NCI-H2171 (cell line): ENCODE measurements at places on chromosomes 7 and 10.

DNA sequence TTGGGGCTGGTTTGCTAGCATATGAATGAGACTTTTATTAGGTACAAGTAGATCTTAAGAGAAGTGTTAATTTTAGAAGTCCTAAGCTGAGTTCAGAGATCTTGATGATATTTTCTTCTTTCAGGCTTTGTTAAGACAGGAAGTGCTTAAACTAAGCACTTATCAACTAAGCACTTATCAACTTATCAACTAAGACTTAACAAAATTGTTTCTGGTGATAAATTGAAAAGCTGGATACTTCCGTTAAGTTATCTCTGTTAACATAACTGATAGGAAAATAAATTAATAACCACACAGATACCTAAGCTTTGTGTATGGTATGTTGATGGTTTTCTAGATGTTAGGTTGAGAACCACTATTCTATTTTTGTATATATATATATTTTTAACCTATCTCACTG lies 113.7 kb downstream of the PHTF2 start:
- no peak for DNase-seq

DNA sequence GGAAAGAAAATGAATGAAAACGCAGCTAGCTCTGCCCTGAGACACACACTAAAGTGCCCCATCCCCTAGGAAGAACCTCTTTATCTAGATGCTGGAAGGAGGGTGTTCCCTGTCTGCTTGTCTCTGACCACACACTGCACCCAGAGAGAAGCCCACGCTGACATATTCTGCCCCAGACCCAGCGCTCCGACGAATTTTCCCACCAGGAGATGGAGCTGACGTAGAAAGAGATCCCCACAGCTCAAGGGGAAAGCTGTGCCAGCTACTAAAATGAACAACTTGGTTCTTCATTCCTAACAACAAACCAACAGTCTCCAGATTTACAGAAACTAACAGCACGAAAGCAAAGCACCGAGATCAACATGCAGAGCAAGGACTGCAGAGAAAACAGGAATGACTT lies 73.3 kb downstream of the KIAA1549 start:
- DNase-seq, result no peak

GRCh38 chr7:121323515-121324302 lies 5.1 kb upstream of the WNT16 start:
- DNase-seq, result no peak

GRCh38 chr7:142696456-142697179 lies 52.7 kb upstream of the PRSS1 start:
- no peak for DNase-seq

DNA sequence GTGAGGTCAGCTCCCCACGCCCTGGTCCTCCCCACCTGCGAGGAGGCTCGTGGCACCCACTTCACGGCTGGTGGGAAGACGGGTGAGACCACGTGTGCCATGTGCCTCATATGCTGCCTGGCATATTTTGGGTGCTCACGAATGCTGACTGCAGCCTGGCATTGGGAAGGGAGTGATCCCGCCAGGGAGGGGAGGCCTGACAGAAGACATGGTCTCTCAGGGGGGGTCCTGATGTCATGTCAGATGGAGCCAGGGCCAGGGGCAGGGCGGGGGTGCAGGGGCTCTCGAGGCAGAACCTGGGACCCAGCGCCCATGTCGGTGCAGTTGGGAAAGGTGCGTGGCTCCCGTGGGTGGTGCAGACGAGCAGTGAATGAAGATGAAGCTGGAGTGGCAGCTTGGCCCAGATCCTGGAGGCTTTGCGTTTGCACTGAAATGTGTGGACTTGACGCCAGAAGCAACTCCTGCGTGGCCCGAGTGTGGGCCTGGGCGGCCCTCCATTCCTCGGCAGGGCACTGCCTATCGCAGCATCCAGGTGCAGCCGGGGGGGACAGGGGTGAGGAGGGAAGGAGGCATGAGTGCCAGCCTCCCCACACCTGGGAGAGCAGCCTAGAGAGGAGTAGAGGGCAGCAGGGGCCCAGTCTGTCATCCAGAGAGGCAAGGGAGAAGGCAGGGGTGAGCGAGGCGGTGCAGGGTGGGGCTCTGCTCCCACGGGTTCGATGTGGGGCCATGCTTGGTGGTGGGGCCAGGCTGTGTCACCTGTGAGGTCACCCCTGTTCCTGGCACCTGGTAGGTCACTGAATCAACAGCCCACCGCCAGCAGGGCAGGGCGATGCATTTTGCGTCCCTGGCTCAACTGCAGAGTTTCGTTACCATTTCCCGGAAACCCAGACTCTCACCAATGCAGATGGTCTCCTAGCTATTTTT lies 385.6 kb downstream of the DNAJB6 start:
- DNase-seq, result no peak

DNA sequence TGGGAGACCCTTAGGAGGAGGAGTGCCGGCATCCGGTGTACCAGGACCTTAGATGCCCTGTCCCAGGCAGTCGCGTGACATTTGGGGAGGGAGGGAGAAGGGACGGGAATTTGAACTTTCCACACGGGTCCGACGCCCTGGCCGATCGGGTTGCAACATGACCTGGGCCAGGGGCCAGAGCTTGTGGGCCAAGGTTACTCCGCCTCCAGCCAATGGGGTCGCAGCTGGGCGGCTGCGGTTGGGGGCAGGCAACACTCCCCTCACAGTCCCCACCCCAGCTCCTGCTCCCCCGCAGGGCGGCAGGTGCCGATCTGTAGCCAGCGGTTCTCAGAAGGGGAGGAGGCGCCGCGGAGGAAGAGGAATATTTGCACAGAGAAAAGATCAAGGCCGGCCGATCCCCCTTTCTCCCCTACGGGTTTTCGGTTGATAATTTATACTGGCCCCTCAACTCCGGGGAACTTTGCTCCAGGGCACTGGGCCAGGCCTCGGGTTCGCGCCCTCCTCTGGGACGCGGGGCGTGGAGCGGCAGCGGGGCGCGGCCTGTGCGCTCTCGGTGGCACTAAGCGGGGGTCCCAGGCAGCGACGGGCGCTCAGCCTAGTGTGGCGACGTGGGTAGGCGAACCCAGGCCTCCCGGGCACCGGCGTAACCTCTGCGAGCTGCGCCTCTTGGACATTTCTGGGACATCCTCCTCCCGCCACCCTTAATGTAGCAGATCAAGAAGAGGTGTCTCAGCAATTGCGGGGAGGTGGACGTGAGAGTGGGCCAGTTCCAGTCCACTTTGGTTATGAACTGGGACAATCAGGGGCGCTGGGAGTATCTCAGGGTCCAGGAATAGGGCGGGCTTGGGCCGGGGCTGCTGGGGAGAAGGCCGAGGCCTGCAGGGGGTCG lies 1.2 kb downstream of the MLXIPL start:
- peak; percentile 47 for DNase-seq
